ENCODE measurements at places on chromosomes 6 and 20.
A peak's percentile ranks its signal among the peaks of the same experiment; 100 is the strongest.

- no peak overlapping the region for H3K27ac ChIP-seq
- peaks cover 9% of the 10 kb centered on the region for H3K4me1 ChIP-seq
- no peaks in the 10 kb centered on the region for H3K27me3 ChIP-seq
- no peak overlapping the region for H3K4me3 ChIP-seq
Observed at GRCh38 chr6:130967502-130968445, 95.3 kb downstream of the EPB41L2 start.

GRCh38 chr6:81105998-81106397, 646.5 kb downstream of the TENT5A start:
- H3K4me3 ChIP-seq, result no peak overlapping the region
- no peaks in the 10 kb centered on the region for H3K4me1 ChIP-seq
- H3K36me3 ChIP-seq, result no peaks in the 10 kb centered on the region
- H3K27ac ChIP-seq, result no peak overlapping the region
- DNase-seq, result no peak

DNA sequence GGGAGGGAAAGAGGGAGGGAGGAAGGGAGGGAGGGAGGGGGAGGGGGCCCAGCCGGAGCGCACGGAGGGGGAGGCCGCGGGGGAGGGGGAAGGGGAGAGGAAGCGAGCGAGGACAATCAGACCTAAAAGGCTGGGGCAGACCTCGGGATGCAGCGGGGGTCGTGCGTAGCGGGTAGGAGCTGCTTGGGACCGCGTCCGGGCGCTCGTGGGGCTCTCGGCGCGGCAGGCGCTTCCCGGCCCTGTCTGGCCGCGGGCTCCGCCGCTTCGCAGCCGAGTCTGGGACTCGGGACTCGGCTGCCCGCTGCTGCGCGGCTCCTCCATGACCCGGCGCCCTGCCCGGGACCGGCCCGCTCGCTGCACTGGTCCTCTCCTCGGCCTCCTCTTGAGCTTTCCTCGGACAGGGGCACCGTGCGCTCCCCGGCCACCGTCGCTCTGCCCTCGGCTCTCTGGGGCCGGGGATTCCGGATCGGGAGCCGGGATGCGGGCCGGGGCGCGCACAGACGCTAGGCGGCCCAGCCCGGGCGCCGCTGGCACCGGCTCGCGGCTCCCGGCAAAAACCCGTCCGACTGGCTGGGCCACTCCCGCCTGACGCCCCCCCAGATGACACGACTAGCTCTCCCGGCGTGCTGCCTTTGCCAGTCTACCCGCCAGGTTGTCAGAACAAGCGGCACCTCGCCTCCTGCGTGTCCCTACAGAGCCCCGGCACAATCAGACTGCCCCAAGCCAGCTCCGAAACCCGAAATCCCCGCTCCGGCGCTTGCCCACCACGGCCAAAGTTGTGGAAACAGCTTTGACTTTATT, 2.2 kb downstream of the TFAP2A start:
- peaks cover 11% of the 10 kb centered on the region for H3K4me1 ChIP-seq
- H3K36me3 ChIP-seq, result peaks cover 6% of the 10 kb centered on the region
- H3K27ac ChIP-seq, result peak overlapping the region; percentile 69
- no peak for DNase-seq
- peaks cover 68% of the 10 kb centered on the region for H3K27me3 ChIP-seq
- peak overlapping the region; percentile 91 for H3K4me3 ChIP-seq

DNA sequence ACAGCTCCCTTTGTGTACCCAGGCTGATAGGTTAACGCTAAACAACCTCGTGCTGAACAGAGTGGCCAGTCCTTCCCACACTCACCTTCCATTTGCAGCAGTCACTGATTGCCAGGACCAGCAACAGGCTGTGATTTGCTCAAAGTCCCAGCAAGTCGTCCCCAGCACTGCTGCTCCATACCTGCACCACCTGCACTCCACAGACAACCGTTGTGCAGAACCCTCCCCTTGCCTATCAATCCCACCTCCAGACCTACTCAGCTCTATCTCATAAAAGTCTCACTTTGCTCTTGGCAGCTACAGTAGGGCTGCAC, 43.1 kb upstream of the SCML4 start:
- H3K27ac ChIP-seq, result no peak overlapping the region
- no peak overlapping the region for H3K4me3 ChIP-seq
- H3K4me1 ChIP-seq, result peaks cover 2% of the 10 kb centered on the region
- peaks cover 5% of the 10 kb centered on the region for H3K27me3 ChIP-seq

- H3K27me3 ChIP-seq, result no peaks in the 10 kb centered on the region
- no peaks in the 10 kb centered on the region for H3K36me3 ChIP-seq
- H3K4me3 ChIP-seq, result no peak overlapping the region
- DNase-seq, result no peak
Observed at GRCh38 chr6:143298071-143298470, 152.4 kb downstream of the ADAT2 start.

DNA sequence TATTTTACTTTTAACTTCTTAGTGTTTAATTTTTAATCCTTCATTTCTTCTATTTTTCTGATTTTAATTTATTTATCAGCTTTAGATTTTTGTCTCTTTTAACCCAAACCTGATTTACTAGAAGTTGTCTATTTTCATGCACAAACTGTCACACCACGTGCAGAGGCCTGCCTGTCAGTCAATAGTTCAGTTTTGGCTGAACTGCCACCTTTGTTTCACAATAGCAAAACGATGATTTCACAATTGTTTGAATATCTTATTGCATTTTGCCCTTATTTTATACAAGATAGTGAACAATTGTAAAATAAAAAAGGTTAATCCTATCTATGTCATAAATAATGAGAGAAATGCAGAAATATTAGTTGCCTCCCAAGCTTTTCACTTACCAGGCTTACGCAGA, 24.0 kb upstream of the PPP1R3G start:
- DNase-seq, result no peak
- H3K27me3 ChIP-seq, result peaks cover 8% of the 10 kb centered on the region
- H3K36me3 ChIP-seq, result no peaks in the 10 kb centered on the region
- H3K4me1 ChIP-seq, result no peaks in the 10 kb centered on the region

DNA sequence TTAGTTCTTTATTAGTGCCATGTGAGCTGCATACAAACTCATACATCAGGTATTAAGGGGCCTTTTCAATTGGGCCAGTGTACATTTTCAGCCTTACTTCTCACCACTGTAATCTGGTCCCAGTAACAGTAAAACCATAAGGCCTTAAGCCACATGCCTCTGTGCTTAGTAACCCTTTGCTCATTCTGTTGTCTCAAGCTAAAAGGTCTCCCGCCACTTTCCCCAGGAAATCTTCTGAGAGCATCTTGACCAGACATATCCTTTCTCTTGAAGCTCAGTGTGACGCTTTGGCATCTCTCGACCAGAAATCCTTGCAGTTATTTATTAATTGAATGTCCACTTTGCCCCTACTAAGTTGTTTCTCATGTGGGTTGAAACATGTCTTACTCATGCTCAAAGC, 68.0 kb downstream of the CYP39A1 start:
- peaks cover 34% of the 10 kb centered on the region for H3K27me3 ChIP-seq
- H3K4me3 ChIP-seq, result no peak overlapping the region
- DNase-seq, result no peak
- no peak overlapping the region for H3K27ac ChIP-seq
- H3K4me1 ChIP-seq, result no peaks in the 10 kb centered on the region
